Activated CD4-positive, alpha-beta memory T cell treated with anti-CD3 and anti-CD28 coated beads for 36 hours (primary cell): ENCODE measurements at places on chromosomes 13 and 19. TPM values are rescaled to one million over a fixed set of nuclear protein-coding genes. Genes with fewer than 3 reads are reported as not detected.
A peak's percentile ranks its signal among the peaks of the same experiment; 100 is the strongest.

GRCh38 chr19:14774373-14774772 is 4.0 kb downstream of the ADGRE2 start:
- peaks cover 6% of the 10 kb centered on the region for H3K4me1 ChIP-seq
- DNase-seq = no peak
- no peak overlapping the region for H3K27ac ChIP-seq
- no peaks in the 10 kb centered on the region for H3K36me3 ChIP-seq

DNA sequence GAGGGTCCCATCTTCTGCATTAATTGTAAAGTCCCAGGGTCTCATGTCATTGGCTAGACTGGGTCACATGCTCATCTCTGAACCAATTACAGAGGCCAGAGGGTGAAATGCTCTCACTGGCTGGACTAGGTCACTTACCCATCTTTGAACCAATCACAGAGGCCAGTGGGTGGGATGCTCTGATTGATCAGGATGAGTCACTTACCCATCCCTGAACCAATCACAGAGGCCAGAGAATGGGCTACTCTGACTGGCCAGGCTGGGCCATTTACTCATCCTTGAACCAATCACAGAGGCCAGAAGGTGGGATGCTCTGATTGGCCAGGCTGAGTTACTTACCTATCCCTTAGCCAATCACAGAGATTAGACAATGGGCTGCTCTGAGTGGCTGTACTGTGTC is 5.3 kb downstream of the MISP start:
- H3K27me3 ChIP-seq = no peaks in the 10 kb centered on the region
- peak; percentile 37 for DNase-seq
- no peak overlapping the region for H3K4me3 ChIP-seq
- no peak overlapping the region for H3K27ac ChIP-seq
- no peaks in the 10 kb centered on the region for H3K4me1 ChIP-seq

DNA sequence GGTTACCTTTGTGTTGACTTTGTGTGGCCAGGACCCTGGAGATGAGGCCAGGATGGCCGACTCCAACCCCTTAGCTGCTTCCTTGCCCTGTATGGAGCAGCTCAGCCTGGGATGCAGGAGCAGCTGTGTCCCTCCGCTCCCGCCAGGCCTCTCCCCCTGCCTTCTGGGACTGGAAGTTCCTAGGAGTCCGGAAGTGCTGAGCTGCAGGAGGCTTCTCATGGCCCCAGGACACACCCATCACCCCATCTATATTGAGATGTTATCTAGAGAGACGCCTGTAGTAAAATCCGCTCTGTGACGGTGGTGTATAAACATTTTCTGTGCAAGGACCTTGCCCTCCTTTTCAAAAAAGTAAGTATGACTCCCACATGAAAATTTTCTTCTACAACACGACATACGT is 27.0 kb downstream of the WTIP start:
- peaks cover 4% of the 10 kb centered on the region for H3K36me3 ChIP-seq
- DNase-seq = no peak
- H3K4me1 ChIP-seq = no peaks in the 10 kb centered on the region

DNA sequence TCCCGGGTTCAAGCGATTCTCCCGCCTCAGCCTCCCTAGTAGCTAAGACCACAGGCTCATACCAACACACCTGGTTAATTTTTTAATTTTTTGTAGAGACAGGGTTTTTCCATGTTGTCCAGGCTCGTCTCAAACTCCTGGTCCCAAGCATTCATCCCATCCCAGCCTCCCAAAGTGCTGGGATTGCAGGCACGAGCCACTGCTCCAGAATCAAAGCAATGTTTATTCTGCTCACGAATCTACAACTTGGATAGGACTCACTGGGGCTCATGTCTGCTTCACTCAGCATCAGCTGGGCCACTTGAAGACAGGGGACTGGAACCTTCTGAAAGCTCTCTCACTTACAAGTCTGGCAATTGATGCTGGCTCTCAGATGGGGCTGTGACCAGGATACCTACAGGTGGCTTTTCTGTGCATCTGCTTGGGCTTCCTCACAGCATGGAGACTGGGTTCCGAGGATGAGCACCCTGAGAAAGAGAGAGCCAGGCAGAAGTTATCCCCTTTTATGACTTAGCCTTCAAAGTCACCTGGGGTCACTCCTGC is 8.2 kb upstream of the ZNF792 start:
- no peak overlapping the region for H3K4me3 ChIP-seq
- peaks cover 4% of the 10 kb centered on the region for H3K36me3 ChIP-seq
- H3K27ac ChIP-seq = no peak overlapping the region
- H3K27me3 ChIP-seq = no peaks in the 10 kb centered on the region

DNA sequence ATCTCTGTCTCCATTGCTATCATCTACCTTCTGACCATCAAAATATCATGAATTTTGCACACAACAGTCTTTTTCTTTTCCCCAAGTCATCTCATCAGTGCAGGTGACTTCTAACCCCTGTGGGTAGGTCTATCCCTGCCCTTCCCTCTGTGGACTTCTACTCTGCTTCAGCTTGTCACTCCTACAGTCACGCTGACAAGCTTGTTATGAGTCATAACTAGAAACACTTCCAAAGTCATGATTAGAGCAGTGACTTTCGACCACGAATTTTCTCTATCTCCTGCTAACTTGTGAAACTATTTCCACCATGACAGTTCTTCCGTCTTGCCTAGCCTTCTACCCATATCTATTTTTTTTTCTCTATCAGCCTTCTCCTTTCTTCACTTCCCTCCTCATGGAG is 343.7 kb upstream of the ARGLU1 start:
- no peaks in the 10 kb centered on the region for H3K36me3 ChIP-seq
- peaks cover 2% of the 10 kb centered on the region for H3K27me3 ChIP-seq
- H3K27ac ChIP-seq = no peak overlapping the region
- peaks cover 6% of the 10 kb centered on the region for H3K4me1 ChIP-seq
- H3K4me3 ChIP-seq = no peak overlapping the region

GRCh38 chr19:11457115-11457514 is 21.7 kb downstream of the PRKCSH start:
- no peak overlapping the region for H3K4me3 ChIP-seq
- no peaks in the 10 kb centered on the region for H3K36me3 ChIP-seq
- DNase-seq = no peak
- no peaks in the 10 kb centered on the region for H3K4me1 ChIP-seq
- no peak overlapping the region for H3K27ac ChIP-seq

- DNase-seq = no peak
- H3K27me3 ChIP-seq = no peaks in the 10 kb centered on the region
- H3K4me1 ChIP-seq = no peaks in the 10 kb centered on the region
These were observed 1131.7 kb downstream of the SLITRK5 start for GRCh38 chr13:88802886-88803285.

DNA sequence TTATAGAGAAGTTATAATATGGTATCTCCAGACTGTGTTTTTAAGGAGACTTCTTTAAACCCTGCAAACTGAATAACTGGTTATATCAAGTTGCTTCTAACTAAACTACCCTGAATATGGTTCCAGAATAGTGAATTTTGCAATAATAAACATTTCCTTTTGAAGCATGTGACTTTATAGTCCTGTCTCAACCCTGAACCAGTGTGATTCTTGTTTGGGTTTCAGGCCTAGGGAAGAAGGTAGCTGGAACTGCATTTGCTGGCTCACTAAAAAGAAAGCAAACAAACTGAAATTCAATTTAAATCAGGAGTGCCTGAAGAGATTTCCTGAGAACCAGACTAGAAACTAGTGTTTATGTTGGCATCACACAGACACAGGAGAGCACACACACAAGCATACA is 4.9 kb downstream of the ARHGEF7 start:
- no peak overlapping the region for H3K4me3 ChIP-seq
- no peak for DNase-seq
- H3K27ac ChIP-seq = no peak overlapping the region
- peaks cover 33% of the 10 kb centered on the region for H3K27me3 ChIP-seq
- peaks cover 4% of the 10 kb centered on the region for H3K4me1 ChIP-seq

- no peaks in the 10 kb centered on the region for H3K4me1 ChIP-seq
These were observed 57.8 kb downstream of the GGACT start for GRCh38 chr13:100530671-100531213.

GRCh38 chr19:45645068-45645630 is 6.0 kb upstream of the EML2 start:
- H3K36me3 ChIP-seq = peaks cover 7% of the 10 kb centered on the region
- H3K27me3 ChIP-seq = no peaks in the 10 kb centered on the region
- no peak for DNase-seq
- peak overlapping the region; percentile 81 for H3K4me3 ChIP-seq
- no peak overlapping the region for H3K27ac ChIP-seq

DNA sequence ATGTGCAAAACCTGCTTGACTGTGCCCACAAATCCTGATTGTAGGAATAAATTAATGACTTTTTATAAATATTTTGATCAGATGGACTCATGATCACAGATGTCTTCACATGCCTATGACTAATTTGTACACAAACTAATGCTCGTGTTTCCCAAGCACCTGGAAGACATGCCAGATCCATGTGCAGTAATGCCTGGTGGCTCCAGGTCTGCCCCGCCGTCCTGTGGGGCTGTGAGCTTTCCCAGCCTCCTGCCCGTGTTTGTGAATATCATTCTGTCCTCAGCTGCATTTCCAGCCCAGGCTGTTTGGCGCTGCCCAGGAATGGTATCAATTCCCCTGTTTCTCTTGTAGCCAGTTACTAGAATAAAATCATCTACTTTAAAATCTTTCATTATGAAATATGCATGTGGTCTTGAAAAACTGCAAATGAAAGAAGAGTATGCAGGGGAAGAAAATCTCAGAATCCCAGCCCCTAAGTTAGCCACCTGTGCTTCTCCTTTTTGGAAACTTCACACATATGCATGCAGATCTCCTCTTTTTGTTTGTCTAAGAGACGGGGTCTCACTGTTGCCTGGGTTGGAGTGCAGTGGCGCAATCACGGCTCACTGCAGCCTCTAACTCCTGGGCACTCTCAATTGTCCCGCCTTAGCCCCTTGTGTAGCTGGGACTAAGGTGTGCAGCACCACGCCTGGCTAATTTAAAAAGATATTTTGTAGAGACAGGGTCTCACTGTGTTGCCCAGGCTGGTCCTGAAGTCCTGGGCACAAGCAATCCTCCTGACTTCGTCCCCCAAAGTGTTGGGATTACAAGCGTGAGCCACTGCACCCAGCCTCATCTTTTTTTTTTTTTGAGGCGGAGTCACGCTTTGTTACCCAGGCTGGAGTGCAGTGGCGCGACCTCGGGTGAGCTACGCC is 6.2 kb downstream of the RPL28 start:
- no peak overlapping the region for H3K4me3 ChIP-seq
- no peak for DNase-seq
- H3K27ac ChIP-seq = no peak overlapping the region
- H3K27me3 ChIP-seq = no peaks in the 10 kb centered on the region
- H3K4me1 ChIP-seq = peaks cover 33% of the 10 kb centered on the region

DNA sequence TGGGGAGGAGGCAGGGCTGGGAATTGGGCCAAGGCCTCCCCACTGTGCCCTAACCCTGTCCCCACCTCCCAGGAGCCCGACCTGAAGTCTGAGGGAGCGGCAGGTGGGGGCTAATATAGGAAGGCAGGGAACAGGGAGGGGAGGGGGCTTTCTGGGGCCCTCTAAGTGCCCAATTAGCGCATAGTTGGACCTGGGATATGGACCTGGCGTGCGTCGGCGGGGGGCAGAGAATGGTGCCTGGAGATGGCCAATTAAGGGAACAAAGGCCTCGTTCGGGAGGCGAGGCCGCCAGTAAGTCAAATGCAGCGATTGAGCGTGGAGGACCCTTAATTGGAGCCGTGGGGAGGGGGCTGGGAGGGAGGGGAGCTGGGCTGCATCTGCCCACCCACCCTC is at the start of gene C19orf85:
Gene C19orf85, minus strand, starts transcription at position 90 of the 393 bp plus-strand sequence. CDS start 197 bp downstream, outside the sequence.
- DNase-seq = no peak
- peaks cover 2% of the 10 kb centered on the region for H3K27me3 ChIP-seq
- H3K4me3 ChIP-seq = no peak within 1 kb of the TSS
- H3K4me1 ChIP-seq = peaks cover 24% of the 10 kb centered on the region

DNA sequence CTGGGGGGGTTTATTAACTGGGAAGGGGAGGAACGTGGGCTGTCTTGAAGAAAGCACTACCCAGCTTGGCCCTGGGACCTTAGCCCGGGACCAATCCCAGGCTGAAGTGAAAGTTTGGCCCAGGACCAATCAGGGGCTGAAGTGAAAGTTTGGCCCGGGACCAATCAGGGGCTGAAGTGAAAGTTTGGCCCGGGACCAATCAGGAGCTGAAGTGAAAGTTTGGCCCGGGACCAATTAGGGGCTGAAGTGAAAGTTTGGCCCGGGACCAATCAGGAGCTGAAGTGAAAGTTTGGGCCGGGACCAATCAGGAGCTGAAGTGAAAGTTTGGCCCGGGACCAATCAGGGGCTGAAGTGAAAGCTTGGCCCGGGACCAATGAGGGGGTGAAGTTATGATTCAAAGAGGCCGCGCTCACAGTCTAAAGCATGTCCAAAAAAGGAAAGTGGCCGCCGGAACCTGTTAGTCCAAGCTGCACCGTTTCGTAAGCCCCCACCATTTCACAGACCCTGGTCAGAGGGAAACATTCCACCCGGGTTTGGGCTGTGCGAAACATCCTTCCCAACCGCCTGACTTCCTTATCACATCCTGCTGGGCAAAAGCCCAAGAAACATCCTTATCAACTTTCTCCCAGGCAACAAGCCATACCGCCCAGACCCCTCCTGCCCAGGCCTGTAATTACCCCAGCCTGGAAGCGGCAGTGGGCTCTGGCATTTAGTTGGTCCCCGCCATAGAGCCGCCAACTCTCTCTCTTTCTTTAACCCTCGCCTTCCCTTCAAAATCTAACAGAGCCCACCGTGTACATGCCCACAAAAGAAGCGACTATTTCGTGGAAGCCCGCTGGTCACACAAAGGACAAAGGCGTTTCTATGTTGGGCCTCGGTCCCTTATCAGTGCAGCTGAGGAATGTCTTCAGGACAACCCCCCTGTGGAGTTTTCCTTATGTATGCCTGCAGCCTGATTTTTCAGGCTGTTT is 1.1 kb downstream of the ZNF850 start:
- H3K4me3 ChIP-seq = peak overlapping the region; percentile 91
- peaks cover 21% of the 10 kb centered on the region for H3K4me1 ChIP-seq
- no peaks in the 10 kb centered on the region for H3K27me3 ChIP-seq
- DNase-seq = peak; percentile 74

- H3K4me3 ChIP-seq = no peak overlapping the region
- H3K36me3 ChIP-seq = no peaks in the 10 kb centered on the region
- H3K27me3 ChIP-seq = peaks cover 2% of the 10 kb centered on the region
- no peak overlapping the region for H3K27ac ChIP-seq
- no peak for DNase-seq
These were observed 23.5 kb downstream of the MTUS2 start for GRCh38 chr13:28843639-28844038.

- H3K4me3 ChIP-seq = no peak overlapping the region
- no peak overlapping the region for H3K27ac ChIP-seq
- H3K36me3 ChIP-seq = no peaks in the 10 kb centered on the region
- peak; percentile 66 for DNase-seq
- H3K27me3 ChIP-seq = peaks cover 1% of the 10 kb centered on the region
- peaks cover 30% of the 10 kb centered on the region for H3K4me1 ChIP-seq
These were observed 41.2 kb upstream of the USPL1 start for GRCh38 chr13:30576528-30576927.

Gene CLIP3
- 0.44 TPM for total RNA-seq

Gene ZNF468
- 8.5 TPM for total RNA-seq

Gene PPP1R37
- 12.7 TPM for total RNA-seq

Gene FCER2
- 3.5 TPM for total RNA-seq

Gene PSG7
- total RNA-seq = not detected

Gene LATS2
- total RNA-seq = 4.0 TPM

Gene CEACAM21
- 40.9 TPM for total RNA-seq
